AG20443 (cell line): ENCODE measurements at places on chromosomes 1 and 21.
A peak's percentile ranks its signal among the peaks of the same experiment; 100 is the strongest.

DNA sequence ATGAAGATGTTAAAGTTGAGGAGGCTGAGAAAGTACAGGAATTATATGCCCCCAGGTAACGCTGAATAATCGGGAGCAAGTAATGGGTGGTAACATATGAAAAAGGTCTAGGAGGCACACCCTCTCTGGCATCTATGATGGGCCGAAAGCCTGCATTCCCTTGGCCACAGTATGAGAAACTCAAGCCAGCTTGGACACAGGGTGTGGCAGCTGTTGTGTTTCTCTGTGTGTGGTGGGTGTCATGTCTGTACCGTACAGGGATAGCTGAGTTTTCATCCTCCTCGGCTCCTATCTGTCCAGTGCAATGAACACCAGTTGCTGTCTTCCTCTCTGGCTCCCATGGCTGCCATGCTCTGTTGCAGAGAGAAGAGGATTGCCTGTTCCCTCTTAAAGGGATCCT is 32.9 kb downstream of the NBPF3 start:
- DNase-seq, result no peak

- DNase-seq, result no peak
Observed at GRCh38 chr1:86778569-86779239, 74.3 kb downstream of the SH3GLB1 start.

DNA sequence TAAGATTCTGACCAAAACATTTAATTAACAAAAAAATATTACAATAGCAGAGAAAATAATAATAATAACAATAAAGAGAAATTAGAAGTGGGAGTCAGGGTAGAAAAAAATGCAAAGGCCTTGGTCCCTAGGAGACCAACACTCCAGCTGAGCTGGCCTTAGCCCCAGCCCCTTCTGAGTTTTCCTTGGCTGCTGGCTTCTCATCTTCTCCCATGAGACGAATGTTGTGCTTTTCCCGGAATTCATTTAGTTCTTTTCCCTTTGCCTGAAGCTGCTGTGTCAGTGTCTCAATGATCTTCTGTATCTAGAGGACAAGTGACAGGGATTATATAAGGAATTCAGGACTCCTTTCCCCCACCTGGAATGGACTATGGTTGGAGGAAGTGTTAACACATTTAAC is 2.4 kb downstream of the KLHDC9 start:
- no peak for DNase-seq

DNA sequence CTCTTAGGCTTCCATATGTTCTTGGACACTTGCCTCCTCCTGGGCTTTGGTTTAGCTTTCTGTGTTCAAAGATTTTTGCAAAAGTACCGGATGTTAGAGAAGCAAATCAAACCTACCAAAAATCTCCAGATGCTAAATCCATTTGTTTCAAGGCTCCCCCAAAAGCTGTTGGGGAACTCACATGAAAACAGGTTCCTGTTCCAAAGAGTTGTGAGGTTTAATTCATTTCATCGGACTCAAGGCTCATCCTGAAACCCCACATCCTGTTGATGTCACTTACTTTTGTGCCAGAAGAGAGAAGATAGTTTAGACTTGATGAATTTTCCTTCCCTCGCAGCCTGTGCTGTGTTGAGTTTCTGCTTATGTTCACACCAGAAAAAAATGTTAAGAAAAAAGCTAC is 41.7 kb upstream of the RXRG start:
- DNase-seq, result no peak

GRCh38 chr1:43847290-43847689 is 86.3 kb upstream of the ARTN start:
- DNase-seq, result no peak

- peak; percentile 30 for DNase-seq
Observed at GRCh38 chr1:78722521-78722920, 72.9 kb downstream of the IFI44 start.

- peak; percentile 73 for DNase-seq
Observed at GRCh38 chr1:3483801-3484444, 29.5 kb downstream of the ARHGEF16 start.

DNA sequence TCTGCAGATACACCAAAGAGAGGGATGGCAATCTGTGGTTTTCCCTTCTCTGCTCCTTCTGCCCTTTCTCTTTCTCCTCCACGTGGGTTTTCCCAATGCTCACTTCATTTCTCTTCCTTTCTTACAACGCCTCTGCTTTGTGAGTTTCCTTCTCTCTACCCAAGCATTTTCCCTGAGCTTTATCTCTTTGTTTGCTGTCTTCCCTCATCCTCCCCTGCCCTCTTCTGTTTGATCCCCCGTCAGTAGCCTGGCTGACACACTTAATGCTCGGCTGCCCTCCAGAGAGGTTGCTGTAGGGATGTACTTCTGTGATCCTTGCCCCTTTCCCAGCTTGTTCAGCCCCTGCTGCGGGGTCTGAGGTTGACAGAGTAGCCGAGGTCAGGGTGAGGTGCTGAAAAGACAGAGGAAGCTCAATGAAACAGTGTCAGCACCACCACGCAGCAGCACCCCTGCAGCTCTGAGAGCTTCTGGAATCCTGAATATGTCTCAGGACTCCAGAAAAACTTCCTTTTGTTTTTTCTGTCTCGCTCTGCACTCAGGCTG is 6.0 kb downstream of the EDARADD start:
- no peak for DNase-seq

- no peak for DNase-seq
Observed at GRCh38 chr1:89850844-89851415, 30.1 kb downstream of the LRRC8D start.

DNA sequence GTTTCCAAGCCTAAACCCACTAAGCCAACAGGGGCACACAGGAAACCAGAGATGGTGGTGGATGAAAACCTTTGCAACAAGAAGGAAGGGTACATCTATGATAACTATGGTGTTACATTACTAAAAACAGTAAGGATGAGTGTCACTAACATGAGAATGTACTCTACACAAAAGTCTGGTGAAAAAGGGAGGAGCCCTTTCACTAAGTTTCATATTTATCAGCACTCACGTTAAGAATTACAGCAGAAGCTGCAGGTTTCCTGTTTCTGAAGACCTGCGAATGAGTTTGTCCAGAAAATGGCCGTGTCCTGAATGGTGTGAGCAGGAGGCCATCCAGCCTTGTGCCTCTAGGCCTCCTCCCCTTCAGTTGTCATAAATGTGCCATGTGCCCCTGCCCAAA is 17.8 kb downstream of the ABCG1 start:
- DNase-seq, result no peak

DNA sequence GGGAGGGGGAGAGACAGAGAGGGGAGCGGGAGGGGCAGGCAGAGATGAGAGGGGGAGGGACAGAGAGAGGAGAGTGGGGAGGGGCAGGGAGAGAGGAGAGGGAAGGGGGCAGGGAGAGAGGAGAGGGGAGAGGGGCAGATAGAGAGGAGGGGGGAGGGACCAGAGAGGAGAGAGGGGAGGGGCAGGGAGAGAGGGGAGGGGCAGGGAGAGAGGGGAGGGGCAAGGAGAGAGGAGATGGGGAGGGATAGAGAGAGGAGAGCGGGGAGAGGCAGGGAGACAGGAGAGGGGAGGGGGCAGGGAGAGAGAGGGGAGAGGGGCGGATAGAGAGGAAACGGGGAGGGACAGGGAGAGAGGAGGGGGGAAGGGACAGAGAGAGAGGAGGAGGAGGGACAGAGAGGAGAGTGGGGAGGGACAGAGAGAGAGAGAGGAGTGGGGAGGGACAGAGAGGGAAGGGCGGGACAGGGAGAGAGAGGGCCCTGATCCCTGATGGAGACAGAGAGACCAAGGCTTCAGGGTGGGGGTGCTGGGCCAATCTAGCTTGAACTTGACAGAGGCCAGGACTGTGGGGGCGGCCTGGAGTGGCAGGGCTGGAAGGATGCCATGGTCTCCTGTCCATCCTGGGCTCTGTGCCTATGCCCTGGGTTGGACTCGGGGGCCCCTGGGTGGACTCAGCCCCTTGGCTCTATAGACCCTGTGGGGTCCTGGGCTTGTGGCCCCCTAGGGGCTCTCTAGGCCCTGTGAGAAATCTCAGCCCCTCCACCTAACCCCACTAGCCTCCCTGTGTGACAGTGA is 43.6 kb downstream of the DMRTB1 start:
- no peak for DNase-seq

DNA sequence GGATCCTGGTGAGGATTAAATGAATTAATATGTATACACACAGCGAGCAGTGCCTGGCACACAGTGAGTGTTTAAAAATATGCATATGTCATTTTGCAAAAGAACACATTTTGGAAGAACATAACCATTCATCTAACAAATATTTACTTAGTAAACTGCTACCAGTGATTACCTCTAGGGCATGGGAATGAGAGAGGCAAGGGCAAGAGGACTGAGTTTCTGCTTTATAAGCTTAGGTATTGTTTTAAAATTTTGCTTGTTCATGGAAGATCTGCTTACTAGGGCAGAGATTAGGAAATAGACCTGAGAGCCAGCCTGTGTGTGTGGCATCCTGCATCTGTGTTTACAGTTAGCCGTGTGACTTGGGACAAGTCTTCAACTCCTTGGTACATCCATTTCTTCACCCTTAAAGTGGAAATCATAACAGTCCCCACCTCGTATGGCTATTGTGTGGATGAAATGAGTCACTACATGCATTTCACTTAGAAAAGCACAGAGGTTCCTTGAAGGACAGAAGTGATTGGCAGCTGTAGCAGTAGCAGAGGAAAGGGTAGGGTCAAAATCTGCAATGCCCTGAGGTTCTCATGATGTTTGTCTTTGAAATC is 198.5 kb upstream of the FMN2 start:
- no peak for DNase-seq

DNA sequence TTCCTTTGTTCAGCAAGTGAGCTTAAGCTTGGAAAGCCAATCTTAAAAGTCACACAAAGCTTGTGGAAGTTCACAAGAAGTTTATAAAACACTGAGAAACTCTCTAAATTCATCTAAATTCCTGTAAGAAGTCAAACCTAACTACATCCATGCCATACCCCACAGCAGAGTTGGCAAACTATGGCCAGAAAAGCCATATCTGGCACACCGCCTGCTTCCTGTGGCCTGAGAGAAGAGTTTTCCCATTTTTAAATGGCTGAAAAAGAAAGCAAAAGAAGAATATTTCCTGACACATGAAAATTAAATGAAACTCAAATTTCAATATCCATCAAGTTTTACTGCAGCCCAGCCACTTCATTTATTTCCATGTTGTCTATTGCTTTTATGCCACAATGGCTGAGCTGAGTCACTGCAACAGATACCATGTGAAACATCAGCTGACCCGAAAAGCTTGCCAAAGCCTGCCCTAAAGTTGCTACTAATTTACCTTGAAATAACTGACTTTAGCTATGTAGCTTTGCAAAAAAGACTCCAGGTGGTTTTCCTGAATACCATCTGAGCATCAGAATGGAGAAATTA is 237.1 kb downstream of the SLC45A1 start:
- peak; percentile 19 for DNase-seq

DNA sequence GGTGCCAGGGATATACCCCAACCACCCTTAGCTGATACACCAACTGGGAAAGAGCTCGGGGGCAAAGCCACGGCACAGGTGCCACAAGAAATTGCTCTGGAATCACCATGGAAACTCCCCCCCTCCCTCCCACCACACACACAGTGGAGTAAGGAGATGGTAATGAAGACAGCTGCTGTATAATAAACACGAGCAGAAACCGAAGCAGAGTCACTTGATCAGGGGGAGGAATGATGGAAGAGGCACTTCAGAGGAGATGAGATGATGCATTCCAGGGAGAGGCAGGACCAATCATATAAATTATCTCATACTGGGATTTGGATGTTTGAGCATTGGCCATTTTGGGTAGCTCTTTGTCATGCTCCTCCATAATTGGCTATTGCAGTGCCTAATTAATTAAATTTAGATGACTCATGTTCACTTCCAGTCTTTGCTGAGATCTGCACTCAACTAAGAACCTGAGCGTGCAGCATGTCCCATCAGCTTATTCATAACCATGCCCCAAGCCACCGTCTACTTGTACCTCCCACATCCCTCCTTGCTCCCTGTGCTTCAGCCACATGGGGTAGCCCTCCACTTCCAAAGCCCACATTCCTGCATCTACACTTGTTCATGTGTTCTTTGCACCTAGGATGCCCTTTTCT is 189.5 kb downstream of the ZSCAN20 start:
- DNase-seq, result no peak

- no peak for DNase-seq
Observed at GRCh38 chr1:165674599-165674998, 23.8 kb downstream of the ALDH9A1 start.

GRCh38 chr1:95068956-95069709 is 3.6 kb downstream of the ALG14 start:
- DNase-seq, result no peak

- DNase-seq, result no peak
Observed at GRCh38 chr1:61208172-61208571, 125.8 kb downstream of the NFIA start.

DNA sequence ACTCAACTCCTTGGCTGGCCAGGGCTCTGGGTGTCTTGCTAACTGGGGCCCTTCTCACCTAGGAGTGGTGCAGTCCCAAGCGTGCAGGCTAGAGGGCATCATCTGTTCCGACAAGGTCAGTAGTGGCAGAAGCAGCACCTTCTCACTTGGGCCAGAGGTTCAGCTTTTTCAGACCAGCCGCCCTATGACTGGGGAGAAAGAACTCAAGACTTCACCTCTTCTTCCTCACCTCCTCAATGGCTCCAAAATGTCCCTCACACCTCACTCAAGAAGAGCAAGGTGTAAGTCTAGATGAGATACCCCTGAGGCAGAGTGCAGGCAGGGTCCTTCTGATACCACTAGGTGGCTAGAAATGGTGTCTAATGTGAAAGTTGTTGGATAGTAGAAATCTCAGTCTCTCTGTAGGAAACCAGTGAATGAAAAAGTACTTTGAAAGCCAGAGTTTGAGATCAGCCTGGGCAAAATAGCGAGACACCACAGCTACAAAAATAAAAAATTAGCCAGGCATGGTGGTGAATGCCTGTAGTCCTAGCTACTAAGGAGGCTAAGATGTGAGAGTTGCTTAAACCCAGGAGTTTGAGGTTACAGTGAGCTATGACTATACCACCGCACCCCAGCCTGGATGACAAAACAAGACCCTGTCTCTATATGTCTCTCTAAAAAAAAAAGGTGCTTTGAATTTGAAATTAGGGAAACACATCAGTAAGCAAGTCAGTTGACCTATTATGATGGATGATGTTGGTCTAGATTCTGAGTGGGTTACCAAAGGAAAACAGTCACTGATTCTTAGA is 8.6 kb upstream of the IL20 start:
- no peak for DNase-seq

DNA sequence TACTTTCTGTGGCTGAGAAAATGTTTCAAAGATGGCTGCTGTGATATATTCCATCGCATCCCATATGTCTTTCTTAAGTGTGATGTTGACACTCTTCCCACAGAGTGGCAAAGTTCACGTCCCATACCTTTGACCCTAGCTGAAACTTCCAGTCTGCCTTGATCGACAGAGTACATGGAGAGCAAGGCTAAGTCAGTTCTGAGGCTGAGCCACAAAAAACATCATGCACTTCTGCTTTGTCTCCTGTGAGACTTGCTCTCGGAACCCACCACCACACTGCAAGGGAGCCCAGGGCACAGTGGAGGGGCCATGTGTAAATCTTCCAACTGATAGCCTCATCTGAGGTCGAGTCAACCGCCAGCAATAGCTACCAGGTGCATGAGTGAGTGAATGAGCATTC is 431.9 kb upstream of the RUNX1 start:
- DNase-seq, result no peak

GRCh38 chr1:247401310-247402119 is 14.5 kb upstream of the NLRP3 start:
- DNase-seq, result no peak

DNA sequence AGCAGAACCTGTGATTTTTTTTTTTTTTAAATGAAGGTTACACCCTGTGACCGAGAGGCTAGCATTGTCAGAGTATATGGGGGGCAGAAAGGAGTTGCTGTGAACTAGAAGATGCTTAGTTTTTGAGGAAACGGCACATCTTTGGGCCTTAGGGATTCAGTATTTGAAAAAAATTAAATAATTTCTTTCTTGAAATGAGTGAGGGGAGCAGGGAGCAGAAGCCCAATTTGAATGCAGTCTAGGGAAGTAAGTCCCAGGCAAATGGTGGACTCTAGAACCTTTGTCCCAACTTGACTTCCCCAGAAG is 42.9 kb downstream of the PEX14 start:
- DNase-seq, result no peak
